Spinal cord (tissue), 10 donors: ENCODE measurements at places on chromosomes 6 and 20. TPM values are rescaled to one million over a fixed set of nuclear protein-coding genes. Genes with fewer than 3 reads are reported as not detected.

The ACSS1 gene
- 11.2 TPM for total RNA-seq

- no peak for DNase-seq
- H3K4me3 ChIP-seq = no peak overlapping the region
- no peaks in the 10 kb centered on the region for H3K36me3 ChIP-seq
- H3K4me1 ChIP-seq = peaks cover 31% of the 10 kb centered on the region
- no peaks in the 10 kb centered on the region for H3K27me3 ChIP-seq
- no peak overlapping the region for H3K27ac ChIP-seq
Measured at GRCh38 chr6:158703111-158703836, 53.4 kb downstream of the SYTL3 start.

DNA sequence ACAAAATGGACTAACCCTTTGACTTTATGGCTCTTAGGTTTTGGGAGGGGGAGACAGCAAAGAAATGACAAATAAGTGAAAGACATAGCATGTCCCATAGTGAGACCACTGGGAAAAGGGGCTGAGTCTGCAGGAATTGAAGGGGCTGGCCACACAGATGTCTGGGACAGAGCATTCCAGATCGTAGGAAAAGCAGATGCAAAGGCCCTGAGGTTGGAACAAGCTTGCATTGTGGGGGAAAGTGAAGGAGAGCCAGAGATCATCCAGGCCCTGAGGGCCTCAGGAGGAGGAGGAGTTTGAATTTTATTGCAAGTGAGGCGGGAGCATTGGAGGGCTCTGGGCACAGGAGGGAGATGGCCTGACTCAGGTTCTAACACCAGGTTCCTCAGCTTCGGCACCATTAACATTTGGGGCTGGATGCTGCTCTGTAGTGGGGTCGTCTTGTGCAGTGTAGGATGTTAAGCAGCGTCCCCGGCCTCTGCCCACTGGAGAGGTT, 97.5 kb downstream of the CEBPB start:
- no peak overlapping the region for H3K4me3 ChIP-seq
- DNase-seq = no peak
- H3K27me3 ChIP-seq = no peaks in the 10 kb centered on the region
- H3K4me1 ChIP-seq = peaks cover 41% of the 10 kb centered on the region

DNA sequence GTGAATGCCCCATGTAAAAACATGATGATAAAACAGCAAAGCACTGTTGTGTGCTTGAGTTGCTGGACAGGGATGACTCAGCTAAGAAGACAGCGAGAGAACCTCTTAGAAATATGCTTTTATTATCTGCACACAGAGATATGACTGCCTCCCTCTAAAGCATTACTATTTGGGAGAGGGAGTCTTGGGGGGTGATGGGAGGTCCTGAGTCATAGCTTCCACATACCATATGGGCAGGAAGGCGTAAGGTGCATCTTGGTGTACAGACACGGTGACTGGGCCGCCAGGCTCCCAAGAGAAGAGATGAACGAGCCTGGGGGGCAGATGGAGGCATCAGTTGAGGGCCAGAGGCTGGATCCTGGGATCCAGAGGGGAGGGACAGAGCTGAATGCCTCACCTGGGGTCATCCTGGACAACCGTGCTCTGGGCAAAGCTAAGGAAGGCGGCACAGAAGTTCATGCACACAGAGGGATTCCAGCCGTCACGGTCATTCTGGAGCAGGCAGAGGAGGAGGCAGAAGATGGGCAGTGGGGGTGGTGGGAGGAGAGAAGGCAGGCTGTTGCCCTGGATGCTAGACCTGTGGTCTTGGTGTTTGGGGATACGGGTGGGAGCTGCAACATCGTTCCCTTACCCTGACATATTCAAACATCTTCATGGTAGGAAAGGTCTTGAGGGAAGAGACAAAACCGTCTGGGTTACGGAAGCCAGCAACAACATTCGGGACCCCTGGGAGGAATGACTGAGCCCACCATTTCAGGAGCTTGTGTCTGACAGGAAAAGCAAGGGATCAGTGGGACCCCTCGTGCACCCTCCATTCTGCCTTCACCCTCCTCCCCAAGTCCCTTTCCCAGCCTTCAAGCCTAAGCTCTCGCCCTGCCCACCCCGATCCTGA, 2.0 kb downstream of the DXO start:
- peaks cover 65% of the 10 kb centered on the region for H3K36me3 ChIP-seq
- H3K27me3 ChIP-seq = no peaks in the 10 kb centered on the region
- no peak for DNase-seq

- H3K27me3 ChIP-seq = no peaks in the 10 kb centered on the region
- no peak overlapping the region for H3K4me3 ChIP-seq
- no peak overlapping the region for H3K27ac ChIP-seq
- DNase-seq = no peak
Measured at GRCh38 chr6:10505529-10505928, 15.6 kb upstream of the GCNT2 start.

- no peak overlapping the region for H3K27ac ChIP-seq
- DNase-seq = no peak
- H3K4me1 ChIP-seq = peaks cover 32% of the 10 kb centered on the region
- H3K4me3 ChIP-seq = no peak overlapping the region
Measured at GRCh38 chr6:163712566-163712961, 298.0 kb downstream of the QKI start.

The BPIFA1 gene
- not detected for total RNA-seq

DNA sequence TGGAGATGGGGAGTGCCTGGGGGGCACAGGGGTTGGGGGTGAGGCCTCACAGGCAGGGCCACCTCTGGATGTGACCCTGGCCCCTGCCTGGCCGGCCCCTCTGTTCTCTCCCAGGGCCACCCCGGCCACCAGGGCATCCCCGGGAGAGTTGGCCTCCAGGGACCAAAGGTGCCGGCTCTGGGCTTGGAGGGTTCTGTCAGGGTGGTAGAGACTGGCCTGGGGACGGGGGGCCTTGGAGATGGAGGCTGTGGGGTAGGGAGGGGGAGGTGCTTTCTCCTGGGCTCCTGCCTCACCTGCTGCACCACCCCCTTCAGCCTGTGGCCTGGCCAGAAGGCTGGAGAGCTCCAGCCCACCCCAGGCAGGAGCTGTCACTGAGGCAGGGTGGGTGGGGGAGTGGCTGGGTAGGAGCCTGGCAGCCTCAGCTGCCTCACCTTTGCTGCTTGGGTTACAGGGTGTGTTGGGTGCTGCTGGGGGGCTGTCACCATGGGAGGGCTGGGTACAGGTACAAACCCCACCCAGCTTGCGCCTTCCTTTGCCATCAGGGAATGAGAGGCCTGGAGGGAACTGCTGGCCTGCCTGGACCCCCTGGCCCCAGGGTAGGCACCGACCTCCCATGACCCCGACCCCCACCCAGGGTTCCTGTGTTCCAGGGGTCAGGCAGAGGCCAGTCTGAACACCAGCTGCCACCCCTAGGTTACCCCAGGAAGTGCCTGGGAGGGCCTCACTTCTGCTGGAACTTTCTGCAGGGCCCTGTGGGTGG, 32.7 kb downstream of the COL20A1 start:
- no peaks in the 10 kb centered on the region for H3K27me3 ChIP-seq
- H3K36me3 ChIP-seq = peaks cover 67% of the 10 kb centered on the region
- H3K4me1 ChIP-seq = peaks cover 10% of the 10 kb centered on the region
- no peak for DNase-seq
- no peak overlapping the region for H3K4me3 ChIP-seq

DNA sequence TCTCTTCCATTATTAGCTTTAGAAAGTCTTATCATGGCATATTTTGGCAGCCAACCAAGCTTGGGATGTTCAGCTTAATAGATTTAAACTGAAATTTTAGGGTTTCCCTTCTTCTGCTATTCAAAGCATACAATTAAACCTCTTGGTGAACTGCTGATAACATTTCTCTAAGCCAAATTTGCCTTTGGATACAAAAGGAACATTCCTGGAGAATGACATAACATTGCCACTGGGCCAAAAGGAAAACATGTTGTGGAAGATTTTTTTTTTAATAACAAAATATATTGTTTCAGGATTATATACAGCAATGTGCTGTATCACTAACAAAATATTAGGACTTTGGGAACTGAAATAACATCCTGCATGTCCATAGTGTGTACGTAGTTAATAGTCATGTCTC, 215.1 kb upstream of the TBX18 start:
- no peaks in the 10 kb centered on the region for H3K27me3 ChIP-seq
- H3K36me3 ChIP-seq = no peaks in the 10 kb centered on the region
- DNase-seq = no peak
- no peak overlapping the region for H3K4me3 ChIP-seq

DNA sequence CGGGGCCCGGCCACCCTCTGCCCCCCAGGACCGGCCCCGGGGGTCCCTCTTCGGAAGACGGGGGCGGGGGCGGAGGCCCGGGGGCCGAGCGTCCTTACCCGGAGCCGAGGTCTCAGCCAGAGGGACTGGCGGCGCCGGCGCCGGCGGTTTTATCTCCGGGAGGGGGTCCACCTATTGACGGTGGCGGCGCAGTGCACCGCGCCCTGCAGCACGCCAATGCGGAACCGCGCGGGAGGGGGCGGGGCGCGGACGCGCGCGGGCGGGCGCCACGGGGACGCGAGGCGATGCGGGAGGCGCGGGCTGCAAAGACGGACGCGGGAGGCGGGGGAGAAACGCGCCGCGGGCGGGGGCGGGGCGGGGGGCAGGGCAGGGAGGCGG, at the start of gene EEF1A2:
Gene EEF1A2, minus strand, starts transcription at position 124 of the 378 bp plus-strand sequence. CDS start 1,320 bp downstream, outside the sequence.
- H3K27ac ChIP-seq = no peak within 1 kb of the TSS
- peaks cover 64% of the 10 kb centered on the region for H3K4me1 ChIP-seq
- peak; percentile 89 for DNase-seq
- peak within 1 kb of the TSS; percentile 24 for H3K4me3 ChIP-seq
- peaks cover 41% of the 10 kb centered on the region for H3K36me3 ChIP-seq

GRCh38 chr20:1588533-1589460, 31.0 kb downstream of the SIRPB1 start:
- no peak overlapping the region for H3K27ac ChIP-seq
- no peaks in the 10 kb centered on the region for H3K4me1 ChIP-seq
- no peaks in the 10 kb centered on the region for H3K27me3 ChIP-seq

- no peak for DNase-seq
- H3K36me3 ChIP-seq = no peaks in the 10 kb centered on the region
- no peaks in the 10 kb centered on the region for H3K27me3 ChIP-seq
- no peak overlapping the region for H3K27ac ChIP-seq
- H3K4me3 ChIP-seq = no peak overlapping the region
- peaks cover 19% of the 10 kb centered on the region for H3K4me1 ChIP-seq
Measured at GRCh38 chr6:168708526-168708925, 267.5 kb downstream of the SMOC2 start.

- H3K4me1 ChIP-seq = no peaks in the 10 kb centered on the region
- no peak for DNase-seq
- H3K4me3 ChIP-seq = no peak overlapping the region
- H3K36me3 ChIP-seq = peaks cover 5% of the 10 kb centered on the region
Measured at GRCh38 chr6:106103728-106104109, 17.6 kb downstream of the PRDM1 start.

The DAAM2 gene
- total RNA-seq = 95.6 TPM

DNA sequence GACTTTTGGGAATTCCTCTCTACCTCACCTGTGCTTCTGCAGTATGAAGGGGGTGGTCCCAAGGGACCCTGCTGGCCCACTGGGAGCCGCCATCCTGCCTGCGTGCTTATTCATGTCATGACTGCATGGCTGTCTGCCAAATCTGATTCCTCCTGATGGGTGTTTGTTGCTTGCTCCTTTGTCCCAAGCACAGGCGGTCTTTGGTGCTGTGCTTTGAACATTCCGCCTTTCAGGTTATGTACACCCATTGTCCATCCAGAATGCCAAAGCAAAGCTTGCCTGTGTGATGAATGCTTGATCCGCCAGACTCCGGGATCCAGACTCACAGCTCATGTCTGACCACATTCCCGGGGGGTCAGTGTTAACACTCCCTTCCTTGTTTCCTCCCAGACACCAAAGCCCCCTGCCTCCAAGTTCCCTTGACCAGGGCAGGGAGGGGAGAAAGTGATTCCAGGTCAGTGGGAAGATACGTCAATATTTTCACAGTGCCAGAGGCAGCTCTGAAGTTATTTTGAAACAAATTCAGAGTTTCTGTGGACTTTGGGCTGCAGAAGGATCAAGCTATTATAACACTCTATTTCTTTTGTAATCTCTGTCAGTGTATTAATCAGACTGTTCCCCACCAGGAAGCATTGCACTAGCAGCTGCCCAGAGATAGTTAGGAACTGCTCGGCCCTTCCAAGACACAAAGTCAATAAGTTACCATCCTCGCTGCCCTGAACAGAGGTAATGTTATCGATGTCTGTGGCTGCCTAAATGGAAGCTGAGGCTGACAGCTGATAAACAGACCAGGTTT, 9.5 kb downstream of the DAAM2 start:
- no peak overlapping the region for H3K4me3 ChIP-seq
- no peaks in the 10 kb centered on the region for H3K27me3 ChIP-seq
- no peak for DNase-seq
- peak overlapping the region; percentile 20 for H3K27ac ChIP-seq
- peaks cover 18% of the 10 kb centered on the region for H3K4me1 ChIP-seq

DNA sequence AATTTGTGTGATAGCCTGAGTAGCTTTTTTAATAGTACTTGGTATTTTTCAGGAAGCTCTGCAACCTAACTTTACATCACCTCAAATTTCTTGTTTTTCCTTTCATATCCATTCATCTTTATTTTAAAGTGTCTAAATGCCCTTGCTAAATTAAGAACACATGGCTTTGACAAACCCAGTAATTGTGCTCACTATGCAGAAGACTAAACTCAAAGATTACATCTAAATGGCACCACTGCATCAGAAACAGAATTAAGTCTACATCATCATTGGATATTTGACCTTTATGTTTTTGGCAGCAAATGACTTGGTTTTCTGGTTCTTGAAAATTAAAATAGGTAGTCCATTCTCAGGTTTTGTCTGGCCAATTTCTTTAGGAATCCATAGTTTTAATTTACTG, 69.6 kb upstream of the HDGFL1 start:
- DNase-seq = no peak
- H3K4me1 ChIP-seq = no peaks in the 10 kb centered on the region
- H3K27me3 ChIP-seq = no peaks in the 10 kb centered on the region
- no peaks in the 10 kb centered on the region for H3K36me3 ChIP-seq
- H3K4me3 ChIP-seq = no peak overlapping the region

The OOEP gene
- total RNA-seq = 0.11 TPM

- H3K4me3 ChIP-seq = no peak overlapping the region
- H3K27me3 ChIP-seq = no peaks in the 10 kb centered on the region
- H3K27ac ChIP-seq = no peak overlapping the region
- H3K4me1 ChIP-seq = no peaks in the 10 kb centered on the region
Measured at GRCh38 chr20:2775139-2775538, 25.3 kb downstream of the CPXM1 start.

The CD93 gene
- 33.4 TPM for total RNA-seq

The RAET1L gene
- total RNA-seq = not detected

The ANKRD6 gene
- total RNA-seq = 44.5 TPM

- H3K4me1 ChIP-seq = peaks cover 10% of the 10 kb centered on the region
- H3K36me3 ChIP-seq = peaks cover 5% of the 10 kb centered on the region
- DNase-seq = peak; percentile 21
- peak within 1 kb of the TSS; percentile 93 for H3K27ac ChIP-seq
- no peaks in the 10 kb centered on the region for H3K27me3 ChIP-seq
Measured at GRCh38 chr6:17987447-17987696, at the start of gene KIF13A. TSS of gene KIF13A (minus strand) at chr6:17987635. CDS start at chr6:17987463, 172 bp downstream.

DNA sequence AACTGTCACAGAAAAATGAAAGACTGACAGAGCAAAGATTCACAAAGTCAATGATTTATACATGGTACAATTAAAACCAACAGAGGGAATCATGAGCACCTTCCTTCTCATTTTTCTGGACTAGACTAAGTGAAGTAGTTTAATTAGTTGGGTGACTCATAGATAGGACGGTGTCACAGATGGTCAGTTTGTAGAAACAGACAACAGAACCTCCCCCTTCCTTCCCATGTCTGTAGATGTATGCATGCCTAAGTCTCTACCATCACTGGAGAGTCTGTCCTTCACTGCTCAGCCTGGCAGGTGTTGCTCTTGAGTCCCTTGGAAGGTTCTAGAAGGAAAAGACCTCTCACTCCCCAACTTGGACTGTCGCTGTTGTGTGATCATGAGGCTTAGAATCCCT, 75.4 kb upstream of the EEF1E1 start:
- no peak overlapping the region for H3K4me3 ChIP-seq
- H3K4me1 ChIP-seq = peaks cover 4% of the 10 kb centered on the region
- H3K36me3 ChIP-seq = no peaks in the 10 kb centered on the region
